GM04503 (cell line): ENCODE measurements at places on chromosomes 5 and 9.

DNA sequence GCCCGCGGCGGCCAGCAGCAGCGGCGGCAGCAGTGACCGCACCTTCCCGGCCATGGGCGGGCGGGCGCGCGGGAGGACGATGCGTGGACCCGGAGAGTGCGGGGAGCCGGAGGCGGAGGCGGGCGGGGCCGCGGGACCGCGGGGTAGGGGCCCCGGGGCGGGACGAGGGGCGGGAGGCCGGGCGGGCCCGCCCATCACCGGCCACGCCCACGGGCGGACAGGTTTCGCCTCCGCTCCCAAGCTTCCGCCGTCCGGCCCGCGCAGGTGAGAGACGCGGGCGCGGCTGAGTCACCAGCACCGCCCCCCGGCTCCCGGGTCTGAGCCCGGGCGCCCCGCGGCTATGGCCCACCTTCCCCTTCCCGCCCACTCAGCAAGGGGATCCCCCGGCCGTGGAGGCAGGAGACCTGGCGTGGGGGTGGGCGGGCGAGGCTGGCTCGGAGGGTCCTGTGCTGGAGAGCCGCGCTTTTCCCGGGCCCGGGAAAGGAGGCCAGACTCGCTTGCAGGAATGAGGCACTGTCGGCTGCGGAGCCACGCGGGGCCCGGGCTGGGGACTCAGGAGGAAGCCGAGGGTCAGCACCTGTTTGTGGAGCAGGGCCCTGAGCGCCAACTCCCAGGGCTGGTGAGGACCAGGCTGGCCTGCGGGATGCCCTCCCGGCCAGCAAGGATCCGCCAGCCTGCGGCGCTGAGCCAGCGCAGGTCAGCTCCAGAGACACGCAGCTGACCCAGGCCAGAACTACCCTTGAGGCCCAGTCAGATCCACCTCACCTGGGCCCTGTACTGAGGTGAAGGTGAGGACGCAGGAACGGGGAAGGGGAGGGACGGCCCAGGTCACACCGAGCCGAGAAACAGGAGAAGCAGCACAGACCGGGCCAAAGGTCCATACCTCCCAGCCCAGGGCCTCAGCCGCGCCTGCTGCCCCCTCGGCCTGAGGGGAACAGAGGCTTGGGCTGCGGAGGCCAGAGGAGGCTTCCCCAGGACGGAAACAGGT is at the start of gene ENTPD2:
Gene ENTPD2 (minus strand): TSS at position 118 of the 988 bp plus-strand sequence. CDS start 64 bp downstream, at position 54.
- DNase-seq, result no peak

DNA sequence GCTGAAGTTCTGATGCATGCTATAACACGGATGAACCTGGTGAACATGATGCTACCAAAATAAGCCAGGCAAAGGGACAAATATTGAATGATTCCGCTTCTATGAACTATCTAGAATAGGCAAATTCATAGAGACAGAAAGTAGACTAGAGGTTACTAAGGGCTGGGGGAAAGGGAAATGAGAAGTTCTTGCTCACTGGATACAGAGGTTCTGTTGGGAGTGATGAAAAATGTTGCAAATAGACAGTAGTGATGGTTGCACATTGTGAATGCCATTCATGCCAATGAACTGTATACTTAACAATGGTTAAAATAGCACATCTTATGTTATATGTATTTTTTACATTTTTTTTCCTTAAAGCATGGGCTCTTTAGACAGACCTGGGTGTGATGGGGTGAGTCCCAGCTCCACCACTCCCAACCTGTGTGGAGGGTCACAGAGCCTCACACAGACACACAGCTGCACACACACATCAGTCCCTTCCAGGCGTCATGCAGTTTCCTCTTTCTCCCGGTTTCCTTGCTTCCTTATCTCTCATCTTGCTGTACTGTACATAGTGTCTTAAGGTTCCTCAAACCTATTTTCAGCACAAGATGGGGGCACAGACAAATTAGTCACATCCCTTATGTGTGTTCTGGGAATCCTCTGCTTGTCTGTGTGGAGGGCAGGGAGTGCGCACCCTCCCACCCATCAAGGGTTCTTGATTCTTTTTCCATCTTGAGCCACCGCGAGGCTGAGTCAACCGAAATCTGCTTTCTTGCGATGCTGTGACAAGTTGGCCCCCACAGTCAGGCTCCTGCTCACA is 192.9 kb downstream of the CRB2 start:
- no peak for DNase-seq

GRCh38 chr9:18788256-18788655 is 244.8 kb downstream of the SAXO1 start:
- no peak for DNase-seq

GRCh38 chr9:105242062-105242461 is 2.4 kb upstream of the SLC44A1 start:
- DNase-seq, result no peak

- DNase-seq, result no peak
These were observed 19.1 kb upstream of the SNX2 start for GRCh38 chr5:122755783-122756182.

GRCh38 chr5:39361306-39361705 is 3.0 kb downstream of the C9 start:
- no peak for DNase-seq

GRCh38 chr5:177162379-177162778 is 28.8 kb downstream of the NSD1 start:
- DNase-seq, result no peak

DNA sequence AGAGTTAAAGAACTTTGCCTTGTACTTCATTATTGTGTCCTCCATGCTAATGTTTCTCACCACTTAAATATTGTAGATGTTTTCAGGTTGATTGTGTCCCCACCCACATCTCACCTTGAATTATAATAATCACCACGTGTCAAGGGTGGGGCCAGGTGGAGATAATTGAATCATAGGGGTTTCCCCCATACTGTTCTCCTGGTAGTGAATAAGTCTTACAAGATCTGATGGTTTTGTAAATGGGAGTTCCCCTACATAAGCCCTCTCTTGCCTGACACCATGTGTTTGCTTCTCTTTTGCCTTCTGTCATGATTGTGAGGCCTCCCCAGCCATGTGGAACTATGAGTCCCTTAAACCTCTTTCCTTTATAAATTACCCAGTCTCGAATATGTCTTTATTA is 248.3 kb downstream of the FBXL7 start:
- DNase-seq, result no peak

- DNase-seq, result no peak
These were observed 183.1 kb upstream of the IER5L start for GRCh38 chr9:129361196-129361595.

- no peak for DNase-seq
These were observed 305.5 kb upstream of the CLINT1 start for GRCh38 chr5:158164296-158165047.

DNA sequence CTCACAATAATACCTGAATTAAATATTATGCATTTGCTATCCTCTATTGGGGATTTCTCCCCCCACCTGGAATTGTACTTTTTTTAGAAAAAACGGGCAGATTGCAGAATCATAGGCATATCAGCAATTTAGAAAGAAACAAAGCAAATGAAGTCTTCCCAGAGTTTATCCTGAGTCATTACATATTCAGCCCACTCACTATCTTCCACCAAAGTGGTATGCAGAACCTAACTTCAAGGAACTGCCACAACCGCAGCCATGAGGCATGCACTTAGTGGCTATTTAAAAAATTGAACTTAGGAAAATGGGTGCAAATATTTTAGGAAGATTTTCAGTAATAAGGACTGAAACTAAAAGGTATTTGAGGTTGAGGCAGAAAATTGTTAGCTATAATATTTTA is 48.6 kb downstream of the UBAP1 start:
- no peak for DNase-seq

DNA sequence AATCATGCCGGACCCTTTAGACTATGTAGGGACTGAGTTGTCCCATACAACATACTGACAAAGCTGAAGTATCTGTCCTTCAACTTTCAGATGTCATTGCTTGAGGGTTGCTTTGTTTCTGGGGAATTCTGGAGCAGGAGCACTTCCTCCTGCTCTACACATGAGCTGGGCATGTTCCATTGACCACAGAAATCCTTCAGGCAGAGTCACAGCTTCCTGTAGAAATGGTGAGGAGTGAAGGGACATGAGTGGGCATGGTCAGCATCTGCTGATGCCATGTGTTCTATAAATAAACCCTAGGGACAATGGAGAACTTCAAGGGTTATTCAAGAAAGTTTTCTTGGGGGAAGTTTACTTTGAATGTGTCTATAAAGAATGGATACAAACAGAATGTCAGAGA is 296.6 kb upstream of the FBXL7 start:
- DNase-seq, result peak; percentile 29

- DNase-seq, result no peak
These were observed 8.2 kb downstream of the UNC5A start for GRCh38 chr5:176818391-176819098.

GRCh38 chr5:157602505-157602904 is 26.9 kb upstream of the ADAM19 start:
- DNase-seq, result no peak

DNA sequence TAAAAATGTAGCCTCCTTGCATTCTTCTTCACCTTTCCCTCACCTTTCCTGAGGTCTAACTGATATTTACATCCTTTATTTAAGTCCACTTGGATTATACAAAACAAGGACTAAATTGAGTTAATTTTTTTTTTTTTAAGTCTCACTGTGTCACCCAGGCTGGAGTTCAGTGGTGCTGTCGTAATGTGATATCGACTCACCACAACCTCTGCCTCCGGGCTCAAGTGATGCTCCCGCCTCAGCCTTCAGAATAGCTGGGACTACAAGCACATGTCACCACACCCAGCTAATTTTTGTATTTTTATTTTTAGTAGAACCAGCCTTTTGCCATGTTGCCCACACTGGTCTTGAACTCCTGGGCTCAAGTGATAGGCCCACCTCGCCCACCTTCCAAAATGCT is 195.3 kb downstream of the BNC2 start:
- no peak for DNase-seq

DNA sequence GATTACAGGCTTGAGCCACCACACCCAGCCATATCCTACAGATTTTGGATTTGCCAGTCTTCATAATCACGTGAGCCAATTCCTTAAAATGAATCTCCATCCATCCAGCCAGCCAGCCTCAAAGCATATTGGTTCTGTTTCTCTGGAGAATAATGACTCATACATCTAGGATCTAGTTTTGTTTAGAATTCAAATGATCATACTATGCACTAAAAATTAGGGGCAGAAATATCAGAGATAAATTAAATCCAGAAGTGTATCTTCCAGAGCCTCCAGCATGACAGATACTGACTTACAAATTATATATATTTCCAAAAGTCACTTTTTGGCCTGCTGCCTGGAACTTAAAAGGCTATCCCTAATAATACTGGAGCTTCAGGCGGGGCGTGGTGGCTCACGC is 119.1 kb upstream of the NR5A1 start:
- DNase-seq, result peak; percentile 22

- DNase-seq, result no peak
These were observed 18.7 kb upstream of the ROPN1L start for GRCh38 chr5:10423022-10423421.

DNA sequence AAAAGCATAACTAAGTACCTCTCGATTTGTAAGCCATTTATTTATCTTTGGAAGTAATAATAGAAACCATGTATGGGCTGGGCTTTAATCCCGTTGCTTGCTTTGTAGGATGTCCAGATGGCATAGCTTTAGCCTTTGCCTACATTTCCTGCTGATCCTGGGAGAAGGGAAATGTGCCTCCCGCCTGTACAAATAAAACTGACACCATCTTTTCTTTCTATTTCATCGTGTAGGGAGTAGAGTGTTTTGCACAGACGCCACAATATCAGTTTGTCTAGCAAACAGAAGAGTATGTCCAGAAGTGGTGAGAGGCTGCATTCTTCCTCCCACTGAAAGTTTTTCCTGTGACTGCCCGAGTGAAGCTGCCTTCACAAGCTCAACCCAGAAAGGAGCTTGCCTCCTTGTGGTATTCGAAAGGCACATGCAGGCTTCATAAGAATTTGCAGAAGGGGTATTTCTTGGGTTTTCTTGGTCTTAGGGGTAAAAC is 24.7 kb upstream of the TJP2 start:
- DNase-seq, result no peak

GRCh38 chr9:87354147-87354546 is 143.5 kb upstream of the DAPK1 start:
- DNase-seq, result no peak

- no peak for DNase-seq
These were observed 140.6 kb upstream of the TLE4 start for GRCh38 chr9:79431019-79431679.

DNA sequence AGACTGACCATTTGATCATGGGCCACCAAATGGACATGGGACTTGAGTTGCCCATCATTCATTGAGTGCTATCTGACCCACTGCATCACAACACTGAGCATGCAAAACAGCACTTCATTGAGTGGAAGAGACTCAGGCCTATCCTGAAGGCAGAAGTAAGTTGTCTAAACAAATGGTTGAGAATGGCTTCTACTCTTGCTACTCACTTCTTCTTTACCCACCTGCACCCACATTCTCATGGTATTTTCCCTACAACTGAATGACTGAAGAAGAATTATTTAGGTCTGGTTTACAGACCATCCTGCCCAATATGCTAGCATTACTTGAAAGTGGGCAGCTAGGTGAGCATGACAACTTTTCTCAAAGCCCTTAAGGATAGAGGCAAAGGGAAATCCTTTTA is 41.0 kb upstream of the PIP5K1B start:
- no peak for DNase-seq

GRCh38 chr9:68876681-68877080 is 137.2 kb downstream of the PRKACG start:
- DNase-seq, result no peak

- peak; percentile 86 for DNase-seq
These were observed 61.8 kb upstream of the CPLX2 start for GRCh38 chr5:175809531-175810121.

GRCh38 chr5:126235628-126236027 is 187.6 kb upstream of the GRAMD2B start:
- no peak for DNase-seq

DNA sequence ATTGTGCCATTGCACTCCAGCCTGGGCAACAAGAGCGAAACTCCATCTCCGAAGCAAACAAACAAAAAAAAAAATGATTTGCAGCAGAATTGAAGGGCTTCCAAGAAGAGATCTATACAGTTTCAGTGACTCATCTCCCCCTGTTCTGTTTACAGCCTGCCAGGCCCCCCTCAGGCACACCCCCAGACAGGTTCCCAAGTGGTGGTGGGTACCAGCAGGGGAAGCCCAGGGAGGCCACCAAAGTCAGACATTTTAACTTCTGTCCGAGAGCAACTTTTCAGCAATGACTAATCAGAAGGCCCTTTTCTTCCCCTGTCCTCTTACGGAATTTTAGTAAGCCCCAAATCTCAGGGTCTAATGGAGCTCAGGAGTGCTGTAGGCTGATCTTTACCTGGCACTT is 98.7 kb downstream of the PAX5 start:
- no peak for DNase-seq

GRCh38 chr5:76683816-76684731 is 31.9 kb upstream of the F2R start:
- DNase-seq, result no peak

- no peak for DNase-seq
These were observed 23.9 kb downstream of the CNTRL start for GRCh38 chr9:121098567-121099198.

- DNase-seq, result no peak
These were observed 29.9 kb downstream of the RFX3 start for GRCh38 chr9:3495855-3496254.

DNA sequence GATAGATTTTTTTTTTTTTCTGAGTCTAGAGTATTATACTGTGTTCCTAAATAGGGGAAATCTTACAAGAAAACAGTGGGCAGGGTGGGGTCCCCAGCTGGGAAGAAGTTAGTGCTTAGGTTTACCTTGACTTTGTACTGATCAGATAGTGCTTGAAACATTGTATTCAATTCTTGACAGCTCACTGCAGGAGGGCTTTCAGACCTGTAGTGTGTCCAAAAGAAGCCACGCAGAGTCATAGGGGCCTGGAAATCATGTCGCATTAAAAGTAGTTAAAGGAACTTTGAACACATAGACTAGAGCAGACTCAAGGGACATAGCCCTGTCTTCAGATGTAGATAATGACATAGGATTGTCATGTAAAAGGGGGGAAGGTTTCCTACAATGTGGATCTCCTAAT is 215.4 kb upstream of the NR4A3 start:
- DNase-seq, result no peak
